ENCODE measurements at places on chromosomes 16 and 17.
A peak's percentile ranks its signal among the peaks of the same experiment; 100 is the strongest.

DNA sequence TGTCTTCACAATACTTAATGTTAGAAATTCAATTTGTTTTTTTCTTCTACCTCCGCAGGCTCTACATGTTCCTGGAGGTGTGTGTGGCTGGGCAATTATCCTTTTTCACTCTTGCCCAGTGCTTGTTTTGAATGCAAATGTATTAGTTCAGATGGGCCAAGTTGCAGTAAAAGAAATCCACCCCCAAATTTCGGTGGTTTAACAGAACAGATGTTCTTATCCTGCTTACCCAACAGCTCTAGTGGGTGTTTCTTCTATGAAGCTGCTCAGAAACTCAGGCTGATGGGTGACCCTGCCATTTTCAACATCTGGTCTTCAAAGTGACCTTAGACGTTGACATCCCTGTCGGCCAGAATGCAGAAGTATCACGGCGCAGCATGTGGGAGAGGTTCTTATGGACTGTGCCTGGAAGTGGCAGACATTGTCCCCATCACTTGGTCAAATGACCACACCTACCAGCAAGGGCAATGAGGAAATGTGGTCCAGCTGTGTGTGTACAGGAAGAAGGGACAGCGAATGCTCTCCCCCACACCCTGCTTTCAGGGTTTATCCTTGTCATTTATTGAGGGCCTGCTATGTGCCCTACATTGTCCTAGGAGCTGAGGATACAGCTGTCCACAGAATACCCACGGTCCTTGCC lies 157.3 kb downstream of the CDH13 start:
- no peak for DNase-seq

- DNase-seq, result no peak
Observed at GRCh38 chr16:47873434-47873833, 282.4 kb downstream of the ABCC12 start.

- peak; percentile 99 for DNase-seq
Observed at GRCh38 chr17:41800601-41801373, 11.0 kb downstream of the P3H4 start.

DNA sequence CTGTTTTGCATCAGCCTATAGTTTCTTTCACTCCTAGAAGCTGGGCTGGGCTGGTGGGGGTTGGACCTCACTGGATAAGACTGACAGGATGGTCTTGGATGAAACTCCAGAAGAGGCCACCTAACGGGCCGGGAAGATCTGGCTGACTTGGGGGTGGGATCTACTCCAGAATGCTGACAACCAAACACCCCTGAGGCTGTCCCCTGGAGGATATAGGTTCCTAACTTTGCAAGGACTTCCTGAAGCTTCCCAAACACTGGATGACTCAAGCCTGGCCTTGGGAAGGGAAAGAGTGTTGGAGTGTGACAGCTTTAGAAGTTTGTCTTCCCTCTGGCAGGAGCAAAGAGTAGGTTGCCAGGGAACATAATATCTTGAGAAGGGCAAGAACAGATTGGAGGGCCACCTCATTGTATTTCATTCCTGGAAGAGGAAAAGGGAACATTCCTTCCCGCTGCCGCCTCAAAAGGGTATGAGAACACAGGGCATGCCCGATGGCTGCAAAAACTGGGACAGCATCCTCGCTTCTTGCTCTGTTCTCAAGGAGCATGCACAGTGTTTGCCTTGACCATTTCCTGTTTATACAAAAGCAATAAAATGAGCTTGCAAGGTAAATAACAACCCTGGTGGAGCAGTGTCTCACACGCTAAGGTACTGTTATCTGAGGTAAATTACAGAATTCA lies 6.8 kb upstream of the CYB5B start:
- no peak for DNase-seq

DNA sequence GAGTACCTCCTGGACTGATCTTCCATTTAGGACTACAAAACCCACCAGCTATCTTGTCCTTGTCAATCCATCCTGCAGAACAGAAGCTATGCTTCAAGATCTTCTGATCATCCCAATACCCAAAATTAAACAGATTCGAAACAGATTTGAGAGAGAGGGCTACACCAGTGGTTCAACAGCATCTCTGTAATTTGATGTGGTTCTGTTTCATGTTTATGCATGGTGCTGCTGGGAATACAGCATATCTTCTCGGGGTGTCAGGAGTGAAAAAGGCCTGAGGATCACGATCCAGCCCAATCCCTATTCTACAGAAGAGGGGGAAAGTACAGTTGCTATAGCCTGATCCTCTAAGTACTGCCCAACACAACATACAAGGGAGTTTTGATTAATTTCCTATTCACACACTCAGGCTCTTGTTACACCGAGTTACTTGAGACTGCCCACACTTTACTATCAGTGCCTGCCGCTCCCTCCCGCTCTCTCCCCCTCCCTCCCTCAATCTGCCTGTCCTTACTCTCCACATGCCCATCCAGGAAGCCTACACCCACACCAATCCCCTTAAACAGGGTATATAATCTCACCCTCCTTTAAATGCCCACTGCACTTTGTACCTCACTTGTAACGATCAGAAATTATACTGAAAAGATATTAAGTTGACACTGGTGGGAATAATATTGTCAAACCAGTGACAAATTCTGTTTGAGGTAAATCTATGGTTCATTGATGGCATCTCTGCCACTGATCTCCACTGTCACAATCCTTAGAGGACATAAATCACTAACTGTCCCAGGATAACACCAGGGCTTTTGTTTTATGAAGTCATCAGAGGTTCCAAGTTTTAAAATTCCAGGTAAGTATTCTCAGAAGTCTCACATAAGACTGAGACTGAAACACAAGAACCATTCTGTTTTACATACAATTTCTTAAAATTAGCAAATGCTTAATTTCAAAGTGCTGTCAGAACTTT lies 89.3 kb upstream of the PLEKHM1 start:
- DNase-seq, result no peak

DNA sequence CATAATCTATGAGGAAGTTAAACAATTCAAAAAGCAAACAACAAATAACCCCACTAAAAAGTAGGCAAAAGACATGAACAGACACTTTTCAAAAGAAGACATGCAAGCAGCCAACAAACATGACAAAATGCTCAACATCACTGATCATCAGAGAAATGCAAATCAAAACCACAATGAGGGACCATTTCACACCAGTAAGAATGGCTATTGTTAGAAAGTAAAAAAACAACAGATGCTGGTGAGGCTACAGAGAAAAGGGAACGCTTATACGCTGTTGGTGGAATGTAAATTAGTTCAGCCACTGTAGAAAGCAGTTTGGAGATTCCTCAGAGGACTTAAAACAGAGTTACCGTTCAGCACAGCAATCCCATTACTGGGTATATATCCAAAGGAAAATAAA lies 24.4 kb downstream of the TNFRSF13B start:
- DNase-seq, result no peak

DNA sequence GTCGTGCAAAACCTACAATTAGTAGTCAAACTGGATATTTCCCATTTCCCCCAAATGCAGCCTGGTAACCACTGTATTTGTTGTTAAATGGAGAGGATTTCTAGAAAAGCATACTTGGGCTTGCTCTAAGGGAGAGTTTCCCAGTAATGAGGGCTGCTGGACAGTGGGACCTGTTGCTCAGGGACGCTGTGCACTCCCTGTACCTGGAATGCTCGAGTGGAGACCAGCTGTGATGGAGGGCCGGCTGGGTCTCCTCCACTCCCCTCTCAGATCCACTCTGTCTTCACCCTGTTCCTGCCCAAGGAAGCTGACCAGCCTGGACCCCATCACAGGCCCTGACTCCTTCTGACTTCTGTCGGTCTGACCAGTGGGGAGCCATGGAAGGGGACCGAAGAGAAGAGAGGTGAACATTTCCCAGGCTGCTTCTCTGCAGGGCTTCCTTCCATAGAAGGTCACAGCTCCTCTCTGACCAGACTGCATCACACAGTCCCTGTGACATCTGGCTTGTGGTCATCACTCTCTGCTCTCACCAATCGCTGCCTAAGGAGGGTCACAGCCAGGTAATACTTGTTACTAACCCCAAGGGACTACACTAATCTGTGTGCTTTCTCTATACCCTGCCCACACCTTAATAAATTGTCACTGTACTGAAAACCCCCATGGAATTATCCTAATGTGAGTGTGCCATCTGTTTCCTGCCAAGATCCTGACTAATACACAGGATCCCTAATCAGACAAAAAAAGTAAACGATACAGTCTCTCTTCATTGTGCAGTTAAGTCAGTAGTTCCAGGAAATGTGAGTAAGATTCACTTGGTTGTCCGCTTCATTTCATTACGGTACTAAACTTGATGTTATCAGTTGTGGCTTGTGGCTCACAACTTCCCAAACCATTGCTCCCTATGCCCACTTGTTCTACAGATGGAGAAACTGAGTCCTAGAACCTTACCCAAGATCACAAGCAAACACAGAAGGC lies 102.4 kb downstream of the CCT6B start:
- no peak for DNase-seq

DNA sequence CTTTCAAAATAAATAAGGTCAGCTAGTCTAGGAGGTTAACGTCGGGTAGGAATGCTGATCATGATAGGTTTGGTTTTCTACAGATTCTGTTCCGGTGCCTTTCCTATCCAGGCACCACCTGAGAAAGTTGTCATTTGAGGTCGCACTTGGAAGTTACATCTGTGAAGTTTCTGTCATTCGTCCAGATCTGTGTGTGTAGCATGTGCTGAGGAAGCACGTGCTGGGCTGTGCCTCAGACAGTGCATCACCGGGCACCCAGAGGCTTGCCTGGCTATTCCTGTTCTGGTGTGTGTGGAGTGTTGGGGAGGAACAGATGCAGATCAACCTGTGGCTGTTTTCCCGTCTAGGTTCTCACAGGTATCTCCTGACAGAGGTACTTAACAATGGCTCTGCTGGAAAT lies 42.6 kb downstream of the DNAJA2 start:
- DNase-seq, result no peak

DNA sequence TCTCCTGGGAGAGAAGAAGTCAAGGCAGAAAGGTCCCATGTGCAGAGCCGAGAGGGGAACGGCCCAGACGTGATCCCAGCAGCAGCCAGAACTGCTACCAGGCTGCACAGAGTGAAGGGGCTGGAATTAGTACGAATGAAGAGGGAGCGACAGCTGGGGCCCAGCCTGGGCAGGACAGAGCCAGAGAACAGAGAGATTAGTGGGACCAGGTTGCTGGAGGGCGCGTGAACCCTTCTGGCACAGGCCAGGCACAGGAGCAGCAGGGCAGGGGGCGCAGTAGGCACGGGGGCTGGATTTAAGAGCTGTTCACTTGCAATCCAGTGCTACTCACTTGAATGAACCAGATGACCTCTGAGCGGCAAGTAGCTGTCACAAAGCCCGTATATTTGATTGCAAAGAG lies 66.9 kb downstream of the PLXDC1 start:
- DNase-seq, result no peak

DNA sequence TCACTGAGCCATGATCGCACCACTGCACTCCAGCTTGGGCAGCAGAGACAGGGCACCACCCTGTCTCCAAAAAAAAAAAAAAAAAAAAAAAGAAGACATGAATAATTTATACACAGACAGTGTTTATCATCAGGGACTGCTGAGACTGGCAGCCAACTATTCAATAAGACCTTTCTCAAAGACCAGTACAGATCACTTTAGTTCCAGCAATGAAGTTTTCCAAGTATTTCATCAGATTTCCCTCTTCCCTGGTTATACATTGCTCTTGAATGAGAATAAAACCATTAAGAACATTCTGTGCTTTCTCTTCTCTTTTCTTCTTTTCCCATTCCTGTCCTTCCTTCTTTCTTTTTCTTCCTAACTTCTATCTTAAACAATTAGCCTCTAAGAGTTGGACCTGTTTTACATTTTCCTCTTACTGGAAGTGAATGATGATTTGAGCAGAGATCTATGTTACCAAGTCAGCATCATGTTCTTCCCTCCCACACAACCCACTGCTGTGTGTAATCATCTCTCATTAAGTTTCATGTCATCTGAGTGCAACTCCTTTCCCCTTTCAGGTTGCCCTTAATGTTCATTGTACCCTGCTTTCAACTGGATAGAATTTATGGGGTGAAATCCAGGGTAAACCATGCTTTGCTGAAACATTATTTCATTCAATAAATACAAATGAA lies 35.9 kb upstream of the SMIM36 start:
- no peak for DNase-seq

- no peak for DNase-seq
Observed at GRCh38 chr17:58325976-58326468, 2.6 kb downstream of the TSPOAP1 start.

DNA sequence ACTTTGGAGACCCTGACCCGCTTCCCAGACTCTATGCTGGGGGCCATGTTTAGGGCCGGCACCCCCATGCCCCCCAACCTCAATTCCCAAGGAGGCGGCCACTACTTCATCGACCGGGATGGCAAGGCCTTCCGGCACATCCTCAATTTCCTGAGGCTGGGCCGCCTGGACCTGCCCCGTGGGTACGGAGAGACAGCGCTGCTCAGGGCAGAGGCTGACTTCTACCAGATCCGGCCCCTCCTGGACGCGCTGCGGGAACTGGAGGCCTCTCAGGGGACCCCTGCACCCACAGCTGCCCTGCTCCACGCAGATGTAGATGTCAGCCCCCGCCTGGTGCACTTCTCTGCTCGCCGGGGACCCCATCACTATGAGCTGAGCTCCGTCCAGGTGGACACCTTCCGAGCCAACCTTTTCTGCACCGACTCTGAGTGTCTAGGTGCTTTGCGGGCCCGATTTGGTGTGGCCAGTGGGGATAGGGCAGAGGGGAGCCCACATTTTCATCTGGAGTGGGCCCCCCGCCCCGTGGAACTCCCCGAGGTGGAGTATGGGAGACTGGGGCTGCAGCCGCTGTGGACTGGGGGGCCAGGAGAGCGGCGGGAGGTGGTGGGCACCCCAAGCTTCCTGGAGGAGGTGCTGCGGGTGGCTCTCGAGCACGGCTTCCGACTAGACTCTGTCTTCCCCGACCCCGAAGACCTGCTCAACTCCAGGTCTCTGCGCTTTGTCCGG lies 1.1 kb downstream of the KCTD11 start:
- no peak for DNase-seq

DNA sequence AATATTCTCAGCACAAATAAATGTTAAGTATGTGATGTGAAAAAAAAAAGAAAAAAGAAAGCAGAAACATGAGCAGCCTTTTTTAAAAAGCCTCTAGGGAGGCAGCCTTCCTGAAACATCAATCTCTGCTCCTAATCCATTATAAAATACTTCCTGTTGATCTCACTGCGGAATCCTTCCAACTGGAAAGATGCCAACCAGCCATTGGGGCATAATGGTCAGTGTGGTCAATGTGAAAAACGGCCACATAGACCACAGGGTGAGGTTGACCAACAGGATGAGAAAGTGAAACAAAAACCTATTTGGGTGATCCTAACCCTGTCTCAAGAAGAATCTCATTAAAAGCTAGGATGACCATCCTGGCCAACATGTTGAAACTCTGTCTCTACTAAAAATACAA lies 26.1 kb upstream of the ABCA8 start:
- no peak for DNase-seq

- no peak for DNase-seq
Observed at GRCh38 chr17:74369665-74370490, 2.6 kb downstream of the GPR142 start.

GRCh38 chr17:55748841-55749240 lies 2.0 kb upstream of the PCTP start:
- no peak for DNase-seq
